ENCODE measurements at places on chromosomes 1 and 21. TPM values are rescaled to one million over a fixed set of nuclear protein-coding genes. Genes with fewer than 3 reads are reported as not detected.

The CDK18 gene
- total RNA-seq, result 4.4 TPM

The SPATA6 gene
- total RNA-seq, result 4.0 TPM

The LRRC3 gene
- 0.37 TPM for total RNA-seq

The HLX gene
- 2.6 TPM for total RNA-seq

The GNAT2 gene
- not detected for total RNA-seq

The C4BPB gene
- total RNA-seq, result not detected

The PTGS2 gene
- 17.0 TPM for total RNA-seq

The CD1E gene
- not detected for total RNA-seq

The F5 gene
- not detected for total RNA-seq

The RNF186 gene
- total RNA-seq, result not detected

The MIXL1 gene
- not detected for total RNA-seq

The SYDE2 gene
- 0.70 TPM for total RNA-seq

The SNX7 gene
- total RNA-seq, result 55.8 TPM

The CCT8 gene
- 334 TPM for total RNA-seq

The FCRLB gene
- 0.51 TPM for total RNA-seq

The RCSD1 gene
- not detected for total RNA-seq

The ZNF593OS gene
- not detected for total RNA-seq

The APCS gene
- not detected for total RNA-seq

The CACHD1 gene
- total RNA-seq, result 6.9 TPM

The CASQ2 gene
- not detected for total RNA-seq

The ALX3 gene
- total RNA-seq, result not detected

The CA14 gene
- not detected for total RNA-seq

The KRTAP10-8 gene
- not detected for total RNA-seq

The PBX1 gene
- total RNA-seq, result 22.2 TPM

The KIRREL1 gene
- total RNA-seq, result 35.2 TPM

The OPRD1 gene
- not detected for total RNA-seq

The SLC6A17 gene
- total RNA-seq, result 0.21 TPM

The OR14K1 gene
- not detected for total RNA-seq

The CAMK1G gene
- not detected for total RNA-seq

The LAMC1 gene
- 99.6 TPM for total RNA-seq

The LCK gene
- total RNA-seq, result not detected

The PRAMEF11 gene
- total RNA-seq, result not detected

The WDR64 gene
- total RNA-seq, result not detected

The ATXN7L2 gene
- total RNA-seq, result 1.0 TPM

The CR1L gene
- not detected for total RNA-seq

The CRTC2 gene
- 7.0 TPM for total RNA-seq

The GSTM1 gene
- total RNA-seq, result not detected

The HSD3B2 gene
- total RNA-seq, result not detected

The HCRTR1 gene
- not detected for total RNA-seq

The AGT gene
- 72.7 TPM for total RNA-seq

The UTS2 gene
- total RNA-seq, result not detected

The KLHDC7A gene
- total RNA-seq, result 0.14 TPM

The PAPPA2 gene
- total RNA-seq, result 2.0 TPM

The SLC35F3 gene
- total RNA-seq, result not detected

Measured in H4 (cell line).